Activated naive CD4-positive, alpha-beta T cell treated with Interleukin-2 at 50 U/mL for 16 hours (primary cell): ENCODE measurements at places on chromosomes 4 and X.

DNA sequence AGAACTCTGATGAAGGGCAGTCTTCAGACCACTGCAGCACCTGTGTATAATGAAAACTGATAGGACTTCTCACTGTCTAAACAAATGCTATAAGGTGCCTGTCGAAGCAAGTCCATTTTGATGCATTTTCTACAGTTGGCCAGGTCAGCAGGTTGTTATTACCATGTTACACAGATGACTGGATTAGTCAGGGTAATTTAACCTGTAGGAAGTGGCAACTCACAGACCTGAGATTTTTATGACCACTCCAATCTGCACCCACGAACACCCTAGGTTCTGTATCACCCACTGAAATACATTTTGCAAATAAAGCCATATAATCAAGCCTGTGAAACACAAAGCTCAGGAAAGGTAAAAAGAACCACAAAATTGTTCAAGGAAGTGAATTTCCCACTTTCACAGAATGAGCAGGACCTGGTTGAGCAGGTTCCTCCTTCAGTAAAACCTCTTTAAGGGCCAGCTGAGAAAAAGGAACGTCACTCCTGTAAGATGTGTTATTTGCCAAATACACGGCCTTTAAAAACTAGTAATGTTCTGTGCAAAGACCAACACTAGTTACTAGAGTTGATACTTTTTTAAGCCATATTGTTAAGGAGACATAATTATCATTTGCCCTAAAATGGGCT is 12.7 kb downstream of the MAML3 start:
- DNase-seq: no peak

DNA sequence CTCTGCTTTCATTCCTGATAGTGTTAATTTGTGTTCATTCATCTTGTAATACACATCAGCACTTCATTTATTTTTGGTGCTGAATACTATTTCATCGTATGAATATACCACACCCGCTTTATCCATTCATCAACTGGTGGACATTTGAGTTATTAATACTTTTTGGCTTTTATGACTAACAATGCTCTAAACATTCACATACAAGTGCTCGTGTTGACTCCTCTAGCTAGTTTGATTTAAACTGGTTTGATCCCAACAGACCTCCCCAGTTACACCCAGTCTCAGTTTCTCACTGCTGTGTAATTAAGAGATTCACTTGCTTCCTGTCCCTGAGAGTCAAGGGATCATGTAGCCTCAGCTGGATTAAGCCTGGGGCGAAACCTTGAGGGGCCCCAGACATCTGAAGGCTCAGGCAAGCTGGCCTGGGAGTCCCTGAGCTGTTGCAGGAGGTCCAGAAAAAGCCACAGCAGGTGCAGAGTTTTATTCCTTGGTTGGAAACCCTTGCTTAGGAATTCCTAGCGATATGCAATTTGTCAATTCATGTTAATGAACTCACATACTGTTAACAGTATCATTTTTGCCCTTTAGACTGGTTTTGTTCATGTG is 52.8 kb upstream of the CLDN24 start:
- no peak for DNase-seq

GRCh38 chr4:12875640-12876243 is 608.4 kb downstream of the RAB28 start:
- DNase-seq: no peak

GRCh38 chr4:95142932-95143331 is 385.2 kb downstream of the BMPR1B start:
- no peak for DNase-seq

DNA sequence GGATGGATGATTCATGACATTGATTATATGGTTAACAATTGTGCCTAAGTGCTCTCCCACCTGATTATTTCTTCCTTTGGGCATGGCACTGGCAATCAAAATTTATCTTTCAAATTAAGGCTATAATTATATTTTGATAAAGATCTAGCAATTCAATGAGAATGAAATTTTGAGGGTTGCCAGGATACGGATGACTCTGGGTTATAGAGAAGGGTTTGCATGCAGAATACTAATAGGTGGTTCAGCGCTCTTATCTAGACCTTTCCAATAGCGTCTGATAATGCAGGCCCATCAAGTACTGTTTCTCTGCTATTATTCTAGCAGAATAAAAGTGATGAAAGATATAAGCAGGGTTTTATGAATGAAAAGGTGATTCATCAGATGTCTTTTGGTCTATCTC is 74.9 kb upstream of the SCML1 start:
- DNase-seq: no peak

GRCh38 chrX:3451571-3451970 is 105.1 kb upstream of the MXRA5 start:
- no peak for DNase-seq

- no peak for DNase-seq
Observed at GRCh38 chrX:75968293-75968692, 183.2 kb upstream of the MAGEE2 start.

DNA sequence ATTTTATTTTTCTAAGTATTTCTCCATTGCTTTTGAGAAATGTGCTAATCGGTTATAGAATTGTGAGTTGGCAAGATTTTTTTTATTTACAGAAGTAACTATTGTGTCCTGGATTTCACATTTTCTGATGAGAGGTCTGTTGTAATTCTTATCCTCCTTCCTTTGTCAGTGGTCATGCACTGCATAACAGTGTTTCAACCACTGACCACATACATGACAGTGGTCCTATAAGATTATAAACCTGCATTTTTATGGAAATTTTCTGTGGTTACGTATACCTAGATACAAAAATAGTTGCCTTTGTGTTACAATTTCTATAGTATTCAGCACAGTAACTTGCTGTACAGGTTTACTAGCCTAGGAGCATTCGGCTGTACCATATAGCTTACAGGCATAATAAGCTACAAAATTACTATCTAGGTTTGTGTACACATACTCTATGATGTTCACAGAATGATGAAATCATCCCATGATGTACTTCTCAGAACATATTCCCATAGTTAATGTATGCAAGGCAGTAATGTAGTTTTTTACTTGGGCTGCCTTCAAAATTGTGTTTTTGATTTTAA is 47.8 kb downstream of the APELA start:
- no peak for DNase-seq

DNA sequence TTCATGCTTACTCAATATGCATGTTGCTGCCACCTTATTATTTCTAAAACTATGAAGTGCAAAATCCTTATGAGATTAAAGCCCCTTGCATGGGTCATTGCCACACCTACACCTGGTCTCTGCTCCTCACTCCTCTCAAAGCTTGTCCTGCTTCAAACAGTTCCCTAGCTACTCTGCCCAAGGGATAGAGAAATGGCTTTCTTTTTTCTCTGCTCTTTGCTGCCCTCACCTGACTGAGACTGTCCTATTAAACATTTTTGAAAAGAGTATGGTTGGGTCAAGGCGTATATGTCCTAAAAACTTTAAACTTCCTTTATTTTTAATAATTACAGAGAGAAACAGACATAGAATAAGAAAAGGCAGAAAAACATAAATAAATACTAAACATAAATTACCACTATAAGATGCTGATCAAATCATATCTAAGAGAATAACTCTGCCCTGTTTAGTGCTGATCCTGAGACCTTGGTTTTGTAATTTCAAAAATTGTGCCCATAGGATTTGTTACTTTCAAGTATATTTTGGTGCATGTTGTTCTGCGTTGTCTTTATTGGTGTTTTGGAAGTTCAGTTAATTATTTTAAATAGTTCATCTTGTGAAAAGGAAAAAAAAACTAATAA is 704.9 kb upstream of the PABPC4L start:
- DNase-seq: no peak

GRCh38 chr4:42845586-42845985 is 46.9 kb upstream of the GRXCR1 start:
- DNase-seq: no peak

GRCh38 chr4:71195924-71196323 is 142.9 kb upstream of the SLC4A4 start:
- DNase-seq: no peak

DNA sequence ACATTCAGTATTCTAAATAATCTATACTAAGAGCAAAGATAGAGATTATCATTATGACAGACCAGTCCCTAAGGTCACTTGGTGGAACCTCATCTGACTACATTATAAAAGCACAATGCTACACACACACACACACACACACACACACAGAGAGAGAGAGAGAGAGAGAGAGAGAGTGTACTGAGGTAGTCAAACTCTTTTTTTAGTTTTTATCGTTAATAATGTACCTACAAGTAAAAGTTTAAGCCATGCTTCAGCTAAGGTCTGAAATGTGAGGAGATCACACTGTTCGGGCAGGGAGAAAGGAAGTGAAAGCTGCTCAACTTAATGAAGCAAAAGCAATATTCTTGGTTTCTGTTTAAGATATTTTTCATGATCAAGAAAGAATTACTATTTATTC is 75.8 kb upstream of the CCDC160 start:
- no peak for DNase-seq

GRCh38 chrX:7996414-7996813 is 69.2 kb upstream of the PNPLA4 start:
- DNase-seq: peak; percentile 1

GRCh38 chrX:69546417-69546816 is 42.3 kb downstream of the NALF2 start:
- no peak for DNase-seq

- no peak for DNase-seq
Observed at GRCh38 chr4:159272273-159273140, 169.6 kb downstream of the RAPGEF2 start.

- no peak for DNase-seq
Observed at GRCh38 chr4:173707658-173708419, 177.8 kb upstream of the HAND2 start.

DNA sequence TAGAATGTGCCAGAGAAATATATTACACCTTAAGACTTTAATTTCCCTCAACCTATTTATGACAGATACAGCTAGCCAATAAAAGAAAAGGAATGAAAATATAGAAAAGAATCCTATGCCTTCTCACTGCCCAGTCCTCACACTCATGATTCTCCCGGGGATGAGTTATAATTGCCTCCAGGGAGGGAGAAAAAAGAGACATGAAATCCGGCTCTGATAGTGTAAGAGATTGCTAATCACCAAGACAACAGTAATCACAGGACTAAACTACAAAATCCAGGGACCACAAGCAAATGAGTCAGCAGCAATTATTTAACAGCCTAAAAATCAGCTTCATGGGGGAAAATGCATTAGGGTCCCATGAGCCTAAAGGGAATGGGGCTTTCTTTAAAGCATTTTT is 95.9 kb upstream of the DUSP21 start:
- no peak for DNase-seq

DNA sequence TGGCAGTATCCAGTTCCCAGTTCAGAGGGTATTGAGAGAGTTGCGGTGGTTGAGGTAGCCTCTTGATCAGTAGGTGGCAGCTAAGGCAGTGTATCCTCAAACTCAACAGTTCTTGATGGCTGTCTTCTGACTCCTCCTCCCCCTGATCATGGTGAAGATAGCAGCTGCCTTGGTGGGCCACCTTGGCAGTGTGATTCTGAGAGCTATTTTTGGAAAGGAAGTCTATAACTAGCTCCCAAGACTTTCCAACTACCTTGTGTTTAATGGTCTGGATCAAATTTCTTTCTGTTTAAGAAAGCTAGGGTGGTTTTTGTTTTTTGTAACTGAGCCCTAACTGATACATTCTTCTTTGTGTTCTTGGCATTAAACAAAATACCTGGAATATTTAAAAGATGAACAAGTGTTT is 10.5 kb upstream of the TBC1D19 start:
- no peak for DNase-seq

GRCh38 chr4:166259081-166259480 is 386.0 kb downstream of the TLL1 start:
- DNase-seq: no peak

DNA sequence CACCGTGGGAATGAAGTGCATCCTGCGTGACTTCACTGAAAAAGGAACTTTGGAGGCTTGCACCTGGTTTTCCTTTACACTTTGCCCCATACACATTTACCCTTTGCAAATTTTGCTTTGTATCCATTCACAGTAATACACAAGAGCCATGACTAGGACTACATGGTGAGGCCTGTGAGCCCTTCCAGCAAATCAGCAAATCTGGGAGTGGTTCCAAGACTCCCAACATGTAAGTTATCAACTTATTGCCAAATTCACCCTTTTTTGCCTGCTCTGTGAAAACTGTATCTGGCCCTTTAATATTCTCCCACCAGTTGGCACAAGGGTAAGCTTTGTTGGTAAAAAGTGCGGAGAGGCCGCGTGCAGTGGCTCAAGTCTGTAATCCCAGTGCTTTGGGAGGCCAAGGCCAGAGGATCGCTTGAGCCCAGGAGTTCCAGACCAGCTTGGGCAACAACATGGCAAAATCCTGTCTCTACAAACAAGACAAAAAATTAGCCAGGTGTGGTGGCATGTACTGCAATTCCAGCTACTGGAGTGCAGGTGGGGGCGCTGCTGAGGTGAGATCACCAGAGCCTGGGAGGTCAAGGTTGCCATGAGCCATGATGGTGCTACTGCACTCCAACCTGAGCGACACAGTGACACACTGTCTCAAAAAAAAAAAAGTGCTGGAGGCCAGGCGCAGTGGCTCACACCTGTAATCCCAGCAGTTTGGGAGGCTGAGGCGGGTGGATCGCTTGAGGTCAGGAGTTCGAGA is 5.0 kb downstream of the PRMT9 start:
- DNase-seq: no peak

- DNase-seq: no peak
Observed at GRCh38 chrX:9317176-9317575, 147.7 kb upstream of the TBL1X start.

- DNase-seq: peak; percentile 75
Observed at GRCh38 chr4:83219344-83220331, 65.0 kb downstream of the COQ2 start.

DNA sequence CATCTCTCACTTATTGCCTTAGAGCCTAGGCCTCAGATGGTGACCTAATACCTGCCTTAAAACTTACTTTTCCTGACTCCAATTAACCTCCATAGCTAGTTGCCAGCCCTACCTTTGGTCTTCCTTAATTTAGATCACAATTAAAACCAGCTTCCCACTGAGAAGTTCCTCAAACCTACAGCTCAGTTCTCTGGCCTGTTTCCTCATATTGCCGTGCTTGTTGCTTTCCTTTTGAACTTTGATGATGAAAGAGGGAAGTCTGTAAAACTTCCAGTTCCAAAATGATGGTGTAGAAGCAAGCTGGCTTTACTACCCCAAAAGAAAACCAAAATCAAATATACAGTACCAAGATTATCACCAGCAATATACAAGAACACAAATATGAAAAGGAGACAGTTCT is 28.9 kb upstream of the CAMK2D start:
- no peak for DNase-seq

- DNase-seq: no peak
Observed at GRCh38 chrX:147739196-147739595, 172.5 kb upstream of the FMR1 start.

GRCh38 chr4:114383721-114384120 is 214.9 kb upstream of the UGT8 start:
- no peak for DNase-seq

- DNase-seq: no peak
Observed at GRCh38 chr4:73311428-73311827, 52.8 kb upstream of the ANKRD17 start.

DNA sequence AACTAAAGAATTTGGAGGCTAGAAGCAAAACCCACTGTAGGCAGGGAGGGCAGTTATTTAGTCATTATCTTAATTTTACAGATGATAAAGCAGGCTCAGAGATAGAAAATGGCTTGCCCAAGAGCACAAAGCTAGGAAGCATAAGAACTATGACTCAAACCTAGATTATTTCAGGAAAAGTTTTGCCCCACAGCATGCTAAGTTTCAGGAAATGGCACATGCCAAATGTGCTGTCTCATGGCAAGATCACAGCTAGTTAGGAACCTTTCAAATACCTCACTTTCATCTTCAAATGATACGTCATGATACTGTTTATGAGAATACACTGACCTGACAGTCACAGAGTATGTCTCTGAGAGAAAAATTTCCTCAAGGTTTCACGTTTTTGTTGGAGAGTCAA is 78.5 kb upstream of the SPANXC start:
- no peak for DNase-seq
